Sciatic nerve (tissue), 2 donors: ENCODE measurements at places on chromosomes 6 and 20. TPM values are rescaled to one million over a fixed set of nuclear protein-coding genes. Genes with fewer than 3 reads are reported as not detected.

The MPC1 gene
- 49.2 TPM for total RNA-seq

The SCGN gene
- not detected for total RNA-seq

The SLC52A3 gene
- total RNA-seq, result 1.4 TPM

The NCOA6 gene
- 30.2 TPM for total RNA-seq

The BFSP1 gene
- total RNA-seq, result 0.98 TPM

The MAD2L1BP gene
- total RNA-seq, result 16.8 TPM

The R3HDML gene
- not detected for total RNA-seq

The SPAG4 gene
- total RNA-seq, result 4.5 TPM

The GHRH gene
- total RNA-seq, result not detected

The BCAS1 gene
- total RNA-seq, result 117 TPM

- no peak for DNase-seq
These were observed 473.8 kb upstream of the HSF2 start for GRCh38 chr6:121925534-121926255.

DNA sequence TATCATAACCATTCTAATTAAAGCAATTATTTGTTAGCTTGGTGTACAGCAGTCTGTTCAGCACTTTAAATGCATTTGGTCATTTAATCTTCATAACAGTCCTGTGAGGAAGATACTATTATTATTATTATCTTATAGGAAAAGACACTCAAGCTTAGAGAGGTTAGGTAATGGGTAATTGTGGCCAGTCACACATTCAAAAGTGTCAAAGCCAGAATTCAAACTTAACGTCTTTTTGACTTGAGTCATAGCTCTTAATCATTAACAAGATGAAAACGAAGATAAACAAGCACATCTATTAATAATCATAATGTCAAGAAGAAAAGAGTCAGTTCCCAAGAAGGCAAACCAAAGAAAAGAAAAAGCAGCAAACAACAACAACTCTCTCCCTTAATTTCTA lies 251.0 kb downstream of the SYNE1 start:
- no peak for DNase-seq

- DNase-seq, result no peak
These were observed 125.0 kb downstream of the C6orf118 start for GRCh38 chr6:165184192-165184979.

DNA sequence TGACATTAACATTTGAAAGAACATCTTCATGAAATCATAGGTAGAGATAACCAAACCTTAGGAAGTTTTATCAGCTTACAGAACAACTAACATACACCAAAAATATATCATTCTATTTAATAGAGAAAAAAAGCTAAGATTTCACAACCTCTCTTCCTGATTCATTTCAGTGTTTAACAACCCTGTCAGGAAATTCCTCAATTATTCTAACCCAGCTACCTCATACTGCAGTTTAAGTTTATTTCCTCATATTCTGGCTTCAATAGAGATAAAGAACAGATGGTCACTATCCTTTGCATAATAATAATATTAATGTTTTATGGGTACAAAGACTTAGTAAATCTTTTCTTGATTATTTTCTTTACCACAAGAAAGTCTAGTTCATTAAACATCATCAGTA lies 112.9 kb upstream of the HSF2 start:
- DNase-seq, result no peak

GRCh38 chr20:4007383-4008025 lies 7.9 kb downstream of the RNF24 start:
- no peak for DNase-seq

GRCh38 chr6:47221565-47221964 lies 88.1 kb downstream of the TNFRSF21 start:
- no peak for DNase-seq

- DNase-seq, result no peak
These were observed 233.7 kb downstream of the IBTK start for GRCh38 chr6:82013561-82014530.

GRCh38 chr6:44967481-44967880 lies 360.6 kb upstream of the RUNX2 start:
- no peak for DNase-seq

- no peak for DNase-seq
These were observed 187.8 kb upstream of the LRFN2 start for GRCh38 chr6:40774932-40775331.

DNA sequence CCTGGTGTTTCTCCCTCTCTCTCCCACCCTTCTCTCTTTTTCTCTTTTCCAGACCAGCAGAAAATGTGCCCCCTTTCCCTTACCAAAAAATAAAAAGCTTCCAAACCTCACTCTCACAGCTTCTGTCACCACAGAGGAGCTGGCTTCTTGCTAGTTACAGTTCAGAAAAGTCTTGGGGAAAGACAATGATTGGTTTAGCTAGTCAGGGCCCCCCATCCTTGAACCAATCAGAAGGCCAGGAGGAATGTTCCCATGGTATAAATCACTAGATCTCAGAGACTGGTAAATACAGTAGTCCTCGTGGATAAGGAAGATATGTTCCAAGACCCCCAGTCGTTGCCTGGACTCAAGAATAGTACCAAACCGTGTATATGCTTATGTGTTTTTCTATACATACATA lies 231.1 kb upstream of the TAB2 start:
- no peak for DNase-seq

GRCh38 chr6:36756786-36757185 lies 59.2 kb downstream of the RAB44 start:
- no peak for DNase-seq

- DNase-seq, result no peak
These were observed 299.4 kb downstream of the CDH26 start for GRCh38 chr20:60257671-60258070.

- no peak for DNase-seq
These were observed 223.0 kb downstream of the NKAIN2 start for GRCh38 chr6:124026694-124027093.

GRCh38 chr6:83193747-83194566 lies 800 bp downstream of the RWDD2A start:
- peak; percentile 68 for DNase-seq

DNA sequence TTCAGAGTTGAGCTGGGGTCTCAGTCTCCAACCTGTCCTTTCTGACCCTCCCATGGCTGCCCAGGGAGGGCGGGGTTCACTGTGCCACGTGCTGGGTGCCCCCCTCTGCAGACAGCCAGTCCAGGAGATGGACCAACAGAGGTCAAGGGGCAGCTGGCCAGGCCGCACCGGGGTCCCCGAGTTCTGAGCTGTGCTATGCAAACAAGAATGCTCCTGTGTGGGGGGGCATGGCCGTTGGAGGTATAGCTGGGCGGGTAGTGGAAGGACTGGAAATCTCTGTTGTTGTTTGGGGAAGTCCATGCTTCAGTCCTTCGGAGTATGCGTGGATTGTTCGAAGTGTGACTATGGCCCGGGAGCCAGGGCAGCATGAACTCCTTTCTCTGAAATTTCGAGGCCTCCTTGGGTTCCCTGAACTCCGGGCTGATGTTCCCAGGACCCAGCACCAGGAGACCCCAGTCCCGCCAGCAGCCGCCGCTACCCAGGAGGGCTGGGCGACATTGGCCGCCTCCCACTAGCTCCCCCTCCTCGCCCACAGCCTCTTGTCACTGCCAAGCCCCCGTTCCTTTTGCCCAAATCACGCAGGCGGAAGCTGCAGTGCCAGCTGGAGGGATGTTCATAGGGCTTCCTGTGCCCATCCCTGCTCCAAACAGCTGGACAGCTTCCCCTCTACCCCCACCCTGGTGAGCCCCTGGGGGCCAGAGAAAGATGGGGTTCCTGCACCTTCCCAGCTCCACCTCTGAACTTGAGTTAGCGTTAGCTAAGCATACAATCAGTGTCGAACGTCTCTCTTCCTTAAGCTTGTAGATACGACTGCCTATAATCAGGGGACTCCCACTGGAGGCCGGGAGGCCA lies 126.6 kb downstream of the TAF4 start:
- DNase-seq, result no peak

- DNase-seq, result no peak
These were observed 1.2 kb downstream of the CDH4 start for GRCh38 chr20:61253264-61253639.

DNA sequence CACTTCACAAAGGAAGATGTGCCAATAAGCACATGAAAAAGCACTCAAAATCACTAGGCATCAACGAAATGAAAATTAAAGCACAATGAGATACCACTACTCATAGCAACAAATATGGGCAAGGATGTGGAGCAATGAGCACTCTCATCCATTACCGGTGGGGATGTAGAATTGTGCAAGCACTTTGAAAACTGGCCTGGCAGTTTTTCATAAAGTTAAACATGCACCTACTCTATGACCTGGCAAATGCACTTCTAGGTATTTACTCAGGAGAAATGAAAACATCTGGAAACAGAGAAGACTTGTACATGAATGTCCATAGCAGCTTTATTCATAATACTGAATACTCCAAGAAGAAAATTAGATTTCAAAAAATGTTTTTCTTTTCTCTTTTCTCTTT lies 34.1 kb upstream of the TMEM14A start:
- DNase-seq, result no peak

- DNase-seq, result peak; percentile 91
These were observed 26.6 kb downstream of the CNBD2 start for GRCh38 chr20:35994994-35995453.
